ENCODE measurements at places on chromosomes 1 and 21.

DNA sequence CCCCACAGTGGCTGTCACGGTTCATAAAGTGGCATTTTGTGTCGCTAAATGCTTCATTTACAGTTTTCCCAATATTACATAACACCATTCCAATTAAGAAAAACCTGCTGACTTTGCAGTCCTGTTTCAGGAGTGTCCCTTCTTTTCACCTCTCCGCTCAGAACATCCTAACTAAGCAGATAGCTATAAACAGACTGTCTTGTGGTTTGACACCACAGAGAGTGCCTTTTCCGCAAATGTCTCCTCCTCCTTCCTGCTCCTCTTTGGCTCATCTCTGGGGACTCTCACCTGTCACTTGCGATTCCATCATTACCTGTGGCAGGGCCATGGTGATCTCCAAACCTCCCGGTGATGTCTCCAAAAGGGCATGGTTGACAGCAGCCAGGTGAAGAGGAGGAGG, 119.0 kb downstream of the CNIH3 start:
- H3K4me1 ChIP-seq = peaks cover 5% of the 10 kb centered on the region
- no peak for DNase-seq
- H3K27me3 ChIP-seq = peaks cover 14% of the 10 kb centered on the region

GRCh38 chr1:31689854-31690253, 14.0 kb downstream of the COL16A1 start:
- peaks cover 4% of the 10 kb centered on the region for H3K27me3 ChIP-seq
- peaks cover 5% of the 10 kb centered on the region for H3K4me1 ChIP-seq
- no peak for DNase-seq
- no peak overlapping the region for H3K4me3 ChIP-seq

GRCh38 chr21:46082963-46083790, 14.7 kb upstream of the COL6A2 start:
- H3K27ac ChIP-seq = no peak overlapping the region
- peak; percentile 50 for DNase-seq
- H3K36me3 ChIP-seq = peaks cover 3% of the 10 kb centered on the region
- H3K4me3 ChIP-seq = no peak overlapping the region
- H3K4me1 ChIP-seq = no peaks in the 10 kb centered on the region
- H3K27me3 ChIP-seq = peaks cover 15% of the 10 kb centered on the region

GRCh38 chr1:6234502-6235295, 1.1 kb downstream of the ICMT start:
- H3K4me1 ChIP-seq = peaks cover 12% of the 10 kb centered on the region
- DNase-seq = no peak
- peaks cover 5% of the 10 kb centered on the region for H3K36me3 ChIP-seq
- H3K4me3 ChIP-seq = peak overlapping the region; percentile 89

DNA sequence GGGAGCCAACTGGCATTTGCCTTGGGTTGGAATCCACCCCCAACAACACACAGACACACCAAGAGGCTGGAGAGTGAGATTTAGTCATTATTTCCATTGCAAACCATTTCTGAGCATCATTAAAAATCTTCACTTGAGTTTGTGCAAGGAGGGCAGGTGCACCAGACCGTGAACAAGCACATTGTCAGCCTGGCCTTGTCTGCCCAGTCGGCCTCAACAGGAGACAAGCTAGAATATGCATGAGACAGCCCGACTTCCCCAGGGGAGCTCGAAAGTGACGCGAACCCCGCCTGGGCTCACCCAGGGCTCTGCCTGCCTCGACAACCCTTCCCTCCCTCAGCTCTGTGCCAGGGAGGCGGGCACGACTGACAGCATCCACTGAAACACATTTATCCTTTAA, 15.4 kb upstream of the GUCA2B start:
- no peaks in the 10 kb centered on the region for H3K36me3 ChIP-seq
- H3K27ac ChIP-seq = no peak overlapping the region
- no peak overlapping the region for H3K4me3 ChIP-seq
- peaks cover 3% of the 10 kb centered on the region for H3K27me3 ChIP-seq

DNA sequence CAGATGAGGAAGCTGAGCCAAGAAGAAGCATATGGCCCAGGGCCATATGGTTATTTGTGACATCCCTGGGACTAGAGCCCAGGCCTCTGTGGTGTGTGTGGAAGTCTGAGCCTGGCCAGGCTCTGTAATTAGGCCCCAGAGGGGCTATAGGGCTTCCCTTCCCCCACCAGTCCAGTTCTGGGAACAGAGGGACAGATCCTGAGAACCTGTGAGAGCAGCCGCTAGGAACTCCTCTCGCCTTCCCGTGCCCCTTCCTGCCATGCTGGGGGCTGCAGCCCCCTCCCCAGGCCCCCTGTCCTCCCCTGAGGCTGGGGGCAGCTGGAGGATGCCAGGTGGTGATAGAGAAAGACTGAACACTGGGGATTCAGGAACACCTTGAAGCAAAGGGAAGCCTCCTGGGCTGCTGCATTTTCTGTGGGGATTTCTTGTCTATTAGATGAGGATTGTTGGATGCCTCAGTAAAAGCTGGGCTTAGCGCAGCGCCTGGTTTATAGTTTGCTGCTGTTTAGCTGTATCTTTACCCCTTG, 33.3 kb downstream of the COQ8A start:
- H3K27ac ChIP-seq = no peak overlapping the region
- H3K4me1 ChIP-seq = peaks cover 8% of the 10 kb centered on the region
- peaks cover 9% of the 10 kb centered on the region for H3K36me3 ChIP-seq

DNA sequence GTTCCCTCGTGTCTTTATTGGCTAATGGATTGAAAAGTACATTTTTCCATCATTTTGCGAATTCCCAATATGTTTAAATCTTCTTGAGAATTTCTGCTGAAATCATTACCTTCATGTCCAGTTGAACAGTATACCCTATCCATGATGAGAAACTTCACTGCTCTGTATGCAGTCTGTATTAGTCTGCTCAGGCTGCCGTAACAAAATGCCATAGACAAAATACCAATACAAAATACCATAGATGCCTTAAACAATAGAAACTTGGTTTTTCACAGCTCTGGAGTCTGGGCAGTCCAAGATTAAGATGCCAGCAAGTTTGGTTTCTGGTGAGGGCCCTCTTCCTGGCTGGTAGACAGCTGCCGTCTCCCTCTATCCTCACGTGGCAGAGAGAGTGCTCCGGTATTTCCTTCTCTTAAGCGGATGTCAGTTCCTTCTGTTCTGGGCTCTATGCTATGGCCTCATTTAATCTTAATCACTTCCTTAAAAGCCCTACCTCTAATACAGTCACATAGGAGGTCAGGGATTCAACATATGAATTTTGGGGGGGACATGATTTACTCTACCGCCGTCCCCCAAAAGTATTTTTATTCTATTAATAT, 27.0 kb downstream of the CXADR start:
- H3K27ac ChIP-seq = no peak overlapping the region
- no peak for DNase-seq
- peaks cover 22% of the 10 kb centered on the region for H3K27me3 ChIP-seq
- no peaks in the 10 kb centered on the region for H3K36me3 ChIP-seq
- no peaks in the 10 kb centered on the region for H3K4me1 ChIP-seq

- peaks cover 25% of the 10 kb centered on the region for H3K4me1 ChIP-seq
- no peak overlapping the region for H3K27ac ChIP-seq
- H3K4me3 ChIP-seq = no peak overlapping the region
These were observed 35.8 kb downstream of the EPHX1 start for GRCh38 chr1:225845571-225846259.

GRCh38 chr1:170749959-170750358, 86.0 kb downstream of the PRRX1 start:
- H3K4me1 ChIP-seq = no peaks in the 10 kb centered on the region
- H3K27ac ChIP-seq = no peak overlapping the region
- DNase-seq = no peak
- H3K4me3 ChIP-seq = no peak overlapping the region
- no peaks in the 10 kb centered on the region for H3K36me3 ChIP-seq

GRCh38 chr21:34705011-34705410, 36.2 kb downstream of the CLIC6 start:
- no peaks in the 10 kb centered on the region for H3K36me3 ChIP-seq
- H3K4me3 ChIP-seq = no peak overlapping the region
- peaks cover 19% of the 10 kb centered on the region for H3K27me3 ChIP-seq
- DNase-seq = no peak
- no peak overlapping the region for H3K27ac ChIP-seq

GRCh38 chr1:147635342-147635741, 35.0 kb downstream of the ACP6 start:
- no peaks in the 10 kb centered on the region for H3K27me3 ChIP-seq
- no peak for DNase-seq
- no peak overlapping the region for H3K27ac ChIP-seq

Data from natural killer cell treated with Interleukin-12 subunit alpha and Interleukin-12 subunit beta and Interleukin-15 and Interleukin-18, amount 100 ng/mL, for 72 hours (primary cell).